ENCODE measurements at places on chromosomes 2 and 18.
A peak's percentile ranks its signal among the peaks of the same experiment; 100 is the strongest.

- no peaks in the 10 kb centered on the region for H3K27me3 ChIP-seq
- DNase-seq, result no peak
- H3K4me1 ChIP-seq, result peaks cover 5% of the 10 kb centered on the region
- no peak overlapping the region for H3K27ac ChIP-seq
- no peaks in the 10 kb centered on the region for H3K36me3 ChIP-seq
- no peak overlapping the region for H3K4me3 ChIP-seq
These were observed 2.9 kb upstream of the EPB41L3 start for GRCh38 chr18:5546660-5547059.

DNA sequence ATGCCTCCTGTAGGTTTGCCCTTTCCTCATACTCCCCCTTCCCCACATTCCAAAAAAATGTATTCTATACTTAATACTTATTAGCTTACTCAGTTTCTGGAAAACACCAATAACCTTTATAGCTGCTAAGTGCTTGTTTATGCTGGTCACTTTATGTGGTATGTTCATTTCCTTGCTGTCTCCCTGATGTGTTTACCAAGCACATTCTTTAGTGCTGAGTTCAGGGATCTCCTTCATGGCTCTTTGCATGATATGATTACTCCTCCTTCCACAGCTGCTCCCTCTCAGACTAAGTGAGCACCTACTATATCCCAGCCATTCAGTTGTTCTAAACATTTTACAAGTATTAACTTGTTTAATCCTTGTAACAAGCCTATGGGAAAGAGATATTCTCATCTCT is 698.3 kb upstream of the FANCL start:
- no peaks in the 10 kb centered on the region for H3K36me3 ChIP-seq
- DNase-seq, result no peak
- no peaks in the 10 kb centered on the region for H3K4me1 ChIP-seq

- no peak for DNase-seq
- no peak overlapping the region for H3K27ac ChIP-seq
- no peaks in the 10 kb centered on the region for H3K36me3 ChIP-seq
- no peak overlapping the region for H3K4me3 ChIP-seq
- H3K4me1 ChIP-seq, result no peaks in the 10 kb centered on the region
These were observed 116.4 kb upstream of the FANCL start for GRCh38 chr2:58357521-58357920.

DNA sequence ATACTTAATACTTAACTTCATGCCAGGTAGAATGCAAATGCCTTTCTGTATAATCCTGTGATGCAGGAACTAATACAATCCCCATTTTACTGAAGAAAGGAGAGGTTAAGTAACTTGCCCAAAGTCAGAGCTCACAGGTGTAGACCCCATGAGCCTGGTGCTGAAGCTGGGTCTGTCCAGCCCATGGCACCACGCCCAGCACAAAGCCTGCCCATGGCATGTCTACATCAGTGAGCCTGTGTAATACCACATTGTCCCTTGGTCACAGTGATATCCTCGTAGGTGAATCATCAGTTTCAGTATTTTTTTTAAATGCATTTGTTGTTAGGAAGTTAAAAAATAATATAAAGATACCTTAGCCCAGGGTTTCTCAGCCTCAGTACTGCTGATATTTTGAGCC is 69.9 kb upstream of the MCFD2 start:
- peak overlapping the region; percentile 91 for H3K27ac ChIP-seq
- no peaks in the 10 kb centered on the region for H3K27me3 ChIP-seq
- H3K36me3 ChIP-seq, result no peaks in the 10 kb centered on the region
- no peak overlapping the region for H3K4me3 ChIP-seq
- DNase-seq, result no peak

DNA sequence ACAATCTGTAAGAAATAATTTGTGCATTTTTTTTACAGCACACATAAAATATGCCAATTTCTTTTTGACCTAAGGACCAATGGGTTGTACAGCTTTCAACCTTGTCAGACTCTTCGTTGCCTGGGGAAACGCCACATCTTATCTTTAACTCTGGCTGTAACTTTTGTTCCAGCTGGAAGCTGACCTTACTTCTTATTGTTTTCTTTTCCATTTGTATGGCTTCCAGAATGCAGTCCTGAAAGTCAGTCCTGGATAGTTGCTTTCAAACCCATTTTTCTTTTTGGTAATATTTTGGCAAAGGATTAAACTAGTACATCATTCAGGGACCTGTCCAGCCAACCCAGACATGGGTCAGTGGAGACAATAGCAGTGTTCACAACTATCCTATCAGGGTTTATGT is 686.5 kb upstream of the CDH2 start:
- no peaks in the 10 kb centered on the region for H3K4me1 ChIP-seq
- H3K36me3 ChIP-seq, result no peaks in the 10 kb centered on the region
- no peak for DNase-seq
- no peak overlapping the region for H3K27ac ChIP-seq
- no peaks in the 10 kb centered on the region for H3K27me3 ChIP-seq
- H3K4me3 ChIP-seq, result no peak overlapping the region

DNA sequence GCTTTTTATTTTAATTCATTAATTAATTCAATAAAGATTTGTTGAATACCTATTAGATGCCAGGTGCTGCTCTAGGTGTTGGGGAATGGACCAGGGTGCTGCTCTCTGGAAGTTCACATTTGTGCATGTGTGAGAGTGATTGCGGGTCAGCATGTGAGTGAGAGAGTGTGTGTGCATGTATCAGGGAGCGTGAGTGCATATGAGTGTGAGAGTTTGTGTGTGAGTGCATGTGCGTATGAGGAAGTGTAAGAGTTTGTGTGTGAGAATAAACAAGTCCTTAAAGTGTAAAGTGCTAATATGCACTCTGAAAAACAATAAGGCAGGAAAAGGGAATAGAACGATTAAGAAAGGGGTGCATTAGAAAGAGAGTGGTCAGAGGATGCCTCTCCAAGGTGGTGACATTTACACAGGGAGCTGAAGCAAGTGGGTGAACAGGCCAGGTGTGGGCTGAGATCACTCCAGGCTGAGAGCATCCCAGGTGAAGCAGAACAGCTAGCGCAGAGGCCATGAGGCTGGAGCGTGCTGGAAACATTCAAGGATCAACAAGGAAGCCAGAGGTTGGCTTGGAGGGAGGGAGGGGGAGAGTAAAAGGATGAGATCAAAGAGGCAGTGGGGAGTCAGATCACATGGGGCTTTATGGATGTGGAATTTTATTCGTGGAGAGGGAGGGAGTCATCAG is 50.5 kb upstream of the SLC1A4 start:
- peaks cover 15% of the 10 kb centered on the region for H3K4me1 ChIP-seq
- H3K4me3 ChIP-seq, result no peak overlapping the region
- no peak for DNase-seq
- no peak overlapping the region for H3K27ac ChIP-seq
- H3K36me3 ChIP-seq, result no peaks in the 10 kb centered on the region

GRCh38 chr2:111169924-111170323 is 49.2 kb downstream of the BCL2L11 start:
- no peak overlapping the region for H3K27ac ChIP-seq
- H3K4me1 ChIP-seq, result peaks cover 13% of the 10 kb centered on the region
- no peak for DNase-seq
- H3K27me3 ChIP-seq, result no peaks in the 10 kb centered on the region
